ENCODE measurements at places on chromosomes 5 and 9.

DNA sequence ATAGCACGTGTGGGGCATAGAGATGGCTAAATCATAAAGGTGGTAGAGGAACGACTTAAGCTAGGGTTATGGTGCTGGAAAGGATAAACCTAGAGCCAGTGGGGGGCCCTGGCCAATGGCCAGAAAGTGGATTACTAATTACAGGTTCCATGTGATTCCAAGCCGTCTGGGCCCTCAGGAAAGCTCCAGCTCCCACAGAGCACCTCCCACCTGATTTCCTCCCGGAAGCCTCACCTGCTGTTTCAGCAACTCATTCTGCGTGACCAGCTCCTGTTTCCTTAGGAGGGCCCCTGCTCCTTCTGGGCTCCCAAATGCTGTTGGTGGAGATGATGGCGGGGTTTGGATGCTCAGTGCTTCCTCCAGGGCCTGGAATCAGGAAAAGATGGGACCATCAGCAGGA lies 16.2 kb downstream of the GPX3 start:
- no peak for DNase-seq

- no peak for DNase-seq
These were observed 2.7 kb downstream of the TNC start for GRCh38 chr9:115115117-115115880.

DNA sequence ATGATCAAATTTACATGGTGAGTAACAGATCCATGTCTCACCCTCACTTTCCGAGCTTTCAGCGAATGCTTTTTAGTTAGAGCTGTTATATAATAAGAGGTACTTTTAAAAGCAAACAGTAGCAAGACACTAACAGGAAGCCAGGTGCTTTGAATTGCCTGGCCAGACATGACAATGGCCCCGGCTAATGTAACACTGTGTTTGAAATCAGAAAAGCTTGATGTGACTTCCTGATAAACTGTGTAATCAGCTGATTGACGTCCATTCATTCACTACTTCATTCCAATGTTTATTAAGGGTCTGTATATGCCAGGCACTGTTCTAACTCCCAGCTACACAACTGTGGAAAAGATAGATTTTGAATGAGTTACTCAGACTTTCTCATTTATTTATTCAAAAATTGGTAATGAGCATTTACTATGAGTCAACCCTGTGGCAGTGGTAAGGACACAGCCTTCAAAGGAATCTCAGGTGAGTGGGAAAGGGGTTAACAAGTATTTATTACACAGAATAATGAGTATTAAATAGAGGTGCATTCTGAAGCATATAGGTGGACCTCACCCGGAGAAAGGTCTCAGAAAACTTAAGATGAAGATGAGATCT lies 26.6 kb downstream of the DPYSL3 start:
- DNase-seq: no peak

- DNase-seq: no peak
These were observed 44.3 kb downstream of the SH3RF2 start for GRCh38 chr5:145980718-145981117.

- DNase-seq: no peak
These were observed 91.8 kb upstream of the IFNK start for GRCh38 chr9:27432308-27432707.

- no peak for DNase-seq
These were observed 2.7 kb upstream of the PTAR1 start for GRCh38 chr9:69762527-69762926.

DNA sequence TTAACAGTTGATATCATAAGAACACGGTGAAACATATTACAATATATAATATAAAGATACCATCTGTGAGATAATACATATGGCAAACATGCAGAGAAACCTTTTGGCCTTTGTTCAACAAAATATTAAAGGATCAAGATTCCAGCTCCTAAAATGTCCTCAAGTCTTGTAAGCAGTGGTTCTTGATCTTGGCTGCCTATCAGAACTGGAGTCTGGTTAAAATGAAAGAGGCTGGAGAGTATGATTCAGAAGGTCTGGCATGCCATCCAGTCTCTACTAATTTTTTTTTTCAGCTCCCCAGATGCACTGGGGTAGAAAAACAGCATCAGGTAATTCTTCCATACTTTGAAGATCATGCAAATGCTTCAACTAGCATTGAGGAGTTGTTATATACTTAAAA lies 83.2 kb downstream of the TNC start:
- DNase-seq: no peak

DNA sequence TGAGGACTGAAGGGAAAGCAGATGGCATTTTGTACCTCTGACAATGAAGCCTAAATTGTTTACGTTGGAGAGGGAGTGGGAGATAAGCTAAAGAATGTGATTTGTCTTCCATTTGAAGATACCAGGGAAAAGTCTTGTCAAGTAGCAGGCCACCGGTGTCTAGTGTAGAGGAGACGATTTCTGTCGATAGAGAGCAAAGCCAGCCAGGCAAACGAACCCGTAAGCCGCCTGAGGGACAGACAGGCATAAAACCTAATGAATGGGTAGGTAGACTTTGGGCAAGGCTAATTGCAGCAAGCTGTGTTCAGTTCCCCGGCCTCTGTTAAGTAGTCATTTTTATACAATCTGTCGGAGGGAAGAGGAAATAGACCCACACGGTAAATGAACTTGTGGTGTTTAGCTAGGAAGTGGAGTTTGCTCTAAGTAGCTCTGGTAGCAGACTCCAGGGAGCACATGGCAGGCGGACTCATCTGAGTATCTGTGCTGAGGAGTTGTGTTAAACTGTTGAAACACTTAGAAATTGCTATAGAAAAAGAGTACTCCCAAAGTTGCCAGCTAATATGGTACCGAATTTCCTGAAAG lies 28.8 kb downstream of the SMARCA2 start:
- DNase-seq: no peak

- no peak for DNase-seq
These were observed 215.6 kb downstream of the TLE1 start for GRCh38 chr9:81473708-81474107.

- DNase-seq: no peak
These were observed 151.2 kb downstream of the SNCAIP start for GRCh38 chr5:122463221-122463620.

- no peak for DNase-seq
These were observed 418.3 kb downstream of the CDH10 start for GRCh38 chr5:24226479-24226878.

DNA sequence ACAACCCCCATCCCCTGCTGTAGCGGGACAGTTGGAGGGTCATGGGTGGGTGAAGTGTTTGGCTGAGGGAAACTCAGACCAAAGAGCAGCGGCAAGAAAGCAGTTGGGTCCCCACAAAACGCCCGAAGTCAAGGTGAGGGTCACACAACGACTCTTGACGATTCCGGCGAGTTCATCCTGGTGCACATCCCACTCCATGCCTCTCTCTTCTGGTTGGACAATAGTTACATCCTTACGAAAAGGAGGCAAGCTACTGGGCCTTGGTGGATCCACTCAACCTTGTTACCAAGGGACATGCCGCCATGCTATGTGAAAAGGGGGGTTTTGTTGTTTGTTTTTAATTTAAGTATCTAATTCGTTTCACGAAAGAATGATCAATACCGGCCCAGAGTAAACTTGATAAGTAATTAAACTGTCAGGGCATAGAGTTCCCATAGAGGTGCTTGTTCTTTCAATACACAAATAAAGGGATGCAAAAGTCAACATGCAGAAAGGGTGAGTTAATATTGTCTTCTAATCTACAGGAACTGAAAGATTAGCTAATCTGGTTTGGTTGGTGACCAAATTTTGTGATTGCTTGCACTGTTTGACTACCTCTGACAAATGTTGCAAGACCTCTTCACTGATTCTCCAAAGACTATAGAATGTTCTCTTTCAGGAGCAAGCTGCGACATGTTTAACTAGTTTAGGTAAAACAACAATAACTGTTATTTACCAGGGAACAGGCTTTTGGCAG lies 732 bp upstream of the SMIM15 start:
- no peak for DNase-seq

GRCh38 chr9:126880226-126880946 lies 19.9 kb downstream of the ZBTB34 start:
- DNase-seq: no peak

- no peak for DNase-seq
These were observed 23.0 kb upstream of the CEP72 start for GRCh38 chr5:589173-589572.

DNA sequence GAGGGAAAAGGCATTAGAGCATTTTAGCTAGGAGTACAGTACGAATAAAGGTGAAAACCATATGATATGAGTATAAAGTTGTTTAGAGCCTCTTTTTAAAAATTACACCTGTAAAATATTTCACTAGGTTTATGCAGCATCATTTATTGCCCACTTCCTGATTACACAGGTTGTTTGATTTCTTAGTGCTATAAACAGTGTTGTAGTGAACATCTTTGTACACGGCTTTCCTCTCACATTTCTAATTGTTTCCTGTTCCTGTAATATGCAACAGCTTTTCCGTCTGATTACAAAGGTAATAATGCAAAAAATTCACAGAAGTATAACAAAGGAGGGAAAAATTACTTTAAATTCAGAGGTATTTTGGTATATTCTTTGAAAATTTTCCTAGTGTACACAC lies 13.0 kb downstream of the STOM start:
- DNase-seq: no peak

DNA sequence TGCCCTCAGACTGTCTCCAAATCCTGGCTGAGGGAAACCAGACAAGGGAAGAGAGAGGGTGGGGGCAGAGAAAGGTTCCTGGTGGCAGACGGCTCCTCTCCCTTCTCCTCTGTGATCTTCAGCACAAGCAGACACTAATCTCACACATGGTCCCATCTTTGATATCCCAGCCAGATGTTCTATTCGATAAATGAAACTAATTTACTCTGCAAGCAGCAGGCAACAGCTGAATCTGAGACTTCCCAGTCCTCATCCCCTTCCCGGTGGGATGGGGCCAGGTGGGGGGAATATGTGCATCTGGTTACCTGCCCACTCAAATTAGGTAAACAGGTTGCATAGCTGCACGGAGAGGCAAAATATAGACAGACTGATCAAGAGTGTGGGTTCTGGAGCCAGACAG lies 208.9 kb upstream of the PANK3 start:
- DNase-seq: no peak

GRCh38 chr9:134634667-134635230 lies 6.9 kb upstream of the COL5A1 start:
- DNase-seq: no peak

- no peak for DNase-seq
These were observed 127.0 kb downstream of the NNT start for GRCh38 chr5:43729846-43730478.

GRCh38 chr9:129480227-129480626 lies 140.7 kb downstream of the C9orf50 start:
- no peak for DNase-seq

GRCh38 chr9:105502276-105502675 lies 54.4 kb downstream of the FSD1L start:
- DNase-seq: no peak

DNA sequence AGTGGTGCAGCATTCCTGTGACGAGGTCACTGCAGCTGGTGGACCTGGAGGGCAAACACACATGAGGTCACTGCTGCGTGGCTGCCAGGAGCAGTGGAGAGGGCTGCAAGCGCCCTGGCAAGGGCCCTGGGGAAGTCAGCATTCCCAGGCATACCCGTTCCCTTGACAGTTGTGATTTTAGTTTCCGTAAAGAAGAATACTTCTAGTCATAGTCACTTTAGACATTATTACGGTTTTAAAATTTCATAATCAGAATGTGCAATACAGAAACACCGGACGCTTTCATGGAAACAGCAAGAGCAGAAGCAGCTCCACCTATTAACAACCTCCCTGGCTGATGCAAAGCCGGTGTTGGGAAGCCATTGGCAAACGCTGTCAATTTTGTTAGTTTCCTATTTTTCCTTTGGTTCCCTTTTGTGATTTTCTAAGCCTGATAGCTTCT lies 129.8 kb downstream of the GADD45G start:
- DNase-seq: no peak

DNA sequence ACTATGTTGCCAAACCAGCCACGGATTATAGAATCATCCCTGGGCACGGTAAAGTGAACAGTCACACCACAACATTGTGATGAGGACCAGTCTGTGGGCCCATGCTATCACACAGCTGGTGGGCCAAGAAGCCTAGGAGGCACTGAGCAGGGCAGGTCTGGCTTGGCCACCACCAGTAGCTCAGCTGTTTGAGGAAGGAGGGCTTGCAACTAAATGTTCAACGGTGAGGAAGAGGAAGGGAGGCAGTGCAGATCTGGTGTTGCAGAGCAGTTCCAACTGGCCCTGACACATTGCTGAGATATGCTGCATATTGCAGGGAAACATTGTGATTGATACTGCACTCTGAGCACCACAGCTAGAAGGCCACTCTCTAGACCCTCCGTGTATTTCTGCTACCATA lies 77.9 kb upstream of the ATG10 start:
- DNase-seq: no peak

- no peak for DNase-seq
These were observed 791 bp upstream of the GPR150 start for GRCh38 chr5:95619096-95619495.

GRCh38 chr9:28598408-28598807 lies 1025.1 kb upstream of the C9orf72 start:
- DNase-seq: no peak

- no peak for DNase-seq
These were observed 36.5 kb upstream of the GLDC start for GRCh38 chr9:6681957-6682501.

DNA sequence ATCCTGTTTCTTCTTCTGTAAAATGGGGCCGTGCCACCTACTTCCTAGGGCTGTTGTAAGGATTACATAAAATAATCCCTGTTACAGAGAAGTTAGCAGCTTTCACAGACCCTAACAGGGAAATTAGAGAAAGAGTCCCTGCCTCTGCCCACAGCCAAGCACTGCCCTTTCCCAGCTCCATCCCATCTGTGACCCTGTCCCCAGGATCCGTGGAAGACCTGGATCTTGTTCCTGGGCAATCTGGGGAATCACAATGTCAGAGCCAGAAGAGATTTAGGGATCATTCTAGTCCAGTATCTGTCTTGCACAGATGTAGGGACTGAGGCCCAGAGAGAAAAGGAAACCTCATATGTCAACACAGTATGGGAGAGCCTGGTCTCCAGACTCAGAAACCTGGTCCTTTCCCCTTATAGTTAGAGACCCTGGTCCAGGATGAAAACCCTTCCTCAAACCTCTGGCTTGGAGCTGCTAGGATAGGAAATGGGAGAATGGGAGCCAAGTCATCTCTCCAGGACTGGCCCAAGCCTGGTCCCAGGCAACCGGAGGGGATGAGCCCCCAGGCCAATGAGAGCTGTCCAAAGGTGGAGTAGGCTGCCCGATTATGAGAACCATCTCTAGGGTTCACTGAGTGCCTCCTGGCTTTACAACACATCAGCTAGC lies 12.5 kb downstream of the LHX6 start:
- DNase-seq: no peak

DNA sequence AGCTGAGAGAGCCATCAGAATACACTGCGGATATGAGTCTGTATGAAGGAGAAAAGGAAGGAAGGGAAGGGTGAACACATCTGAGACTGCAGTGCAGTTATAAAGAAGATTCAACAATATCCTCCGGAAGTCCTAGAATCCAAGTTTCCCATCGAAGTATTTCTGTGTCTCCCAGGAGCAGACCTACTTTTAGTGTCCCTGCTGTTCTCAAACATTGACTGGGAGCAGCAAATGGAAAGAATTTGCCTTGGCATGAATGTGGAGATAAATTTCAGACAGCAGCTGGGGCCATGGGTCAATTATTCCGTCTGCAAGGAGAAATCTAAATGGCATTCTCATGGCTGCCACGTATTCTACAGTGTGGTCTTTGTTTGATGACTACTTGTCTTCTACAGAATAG lies 478.1 kb upstream of the SMC2 start:
- DNase-seq: no peak
